GM19239 (cell line): ENCODE measurements at places on chromosomes 7 and 10.

DNA sequence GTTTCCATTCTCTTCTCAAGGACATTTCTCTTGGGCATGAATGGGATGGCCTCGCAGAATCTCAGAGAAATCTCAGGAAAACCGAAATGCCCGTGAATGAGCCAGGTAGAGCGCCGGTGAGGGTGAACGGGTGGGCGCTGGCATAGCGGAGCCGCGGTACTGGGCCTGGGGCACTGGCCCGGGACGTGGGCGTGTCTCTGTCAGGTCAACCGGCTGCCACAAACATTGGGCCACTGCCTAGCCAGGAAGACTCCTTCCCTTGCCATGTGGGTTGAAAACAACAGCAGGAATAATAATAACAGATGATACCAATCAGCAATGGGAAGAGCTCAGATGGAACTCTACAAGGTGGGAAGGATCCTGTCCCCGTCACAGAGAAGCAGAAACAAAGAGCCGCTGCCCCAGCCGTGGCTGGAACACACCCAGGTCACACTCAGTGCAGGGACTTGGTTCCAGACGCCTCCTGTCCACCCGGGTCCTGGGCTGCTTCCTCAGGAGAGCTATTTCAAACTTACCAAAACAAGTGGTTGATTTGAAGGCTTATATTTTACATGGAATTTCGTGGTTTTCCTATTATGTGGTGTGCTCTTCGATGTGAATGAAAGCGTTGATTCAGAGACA lies 51.1 kb upstream of the EBF3 start:
- no peak for DNase-seq

GRCh38 chr7:4527988-4528636 lies 154.0 kb upstream of the FOXK1 start:
- no peak for DNase-seq

DNA sequence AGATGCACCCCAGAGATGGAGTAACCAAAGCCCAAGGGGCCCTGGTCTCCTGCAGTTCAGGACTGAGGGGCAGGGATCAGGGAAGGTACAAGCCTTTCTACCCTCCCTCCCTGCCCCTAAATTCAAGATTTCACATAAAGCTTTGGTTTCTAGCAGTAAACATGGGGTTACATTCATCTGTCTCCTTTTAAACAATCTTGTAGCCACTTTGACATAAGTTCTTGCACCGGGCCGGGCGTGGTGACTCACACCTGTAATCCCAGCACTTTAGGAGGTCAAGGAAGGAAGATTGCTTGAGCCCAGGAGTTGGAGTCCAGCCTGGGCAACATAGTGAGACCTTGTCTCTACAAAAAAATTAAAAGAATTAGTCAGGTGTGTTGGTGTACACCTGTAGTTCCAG lies 4.0 kb upstream of the ACTR3C start:
- no peak for DNase-seq

GRCh38 chr7:37942934-37943610 lies 22.6 kb downstream of the EPDR1 start:
- DNase-seq: no peak

DNA sequence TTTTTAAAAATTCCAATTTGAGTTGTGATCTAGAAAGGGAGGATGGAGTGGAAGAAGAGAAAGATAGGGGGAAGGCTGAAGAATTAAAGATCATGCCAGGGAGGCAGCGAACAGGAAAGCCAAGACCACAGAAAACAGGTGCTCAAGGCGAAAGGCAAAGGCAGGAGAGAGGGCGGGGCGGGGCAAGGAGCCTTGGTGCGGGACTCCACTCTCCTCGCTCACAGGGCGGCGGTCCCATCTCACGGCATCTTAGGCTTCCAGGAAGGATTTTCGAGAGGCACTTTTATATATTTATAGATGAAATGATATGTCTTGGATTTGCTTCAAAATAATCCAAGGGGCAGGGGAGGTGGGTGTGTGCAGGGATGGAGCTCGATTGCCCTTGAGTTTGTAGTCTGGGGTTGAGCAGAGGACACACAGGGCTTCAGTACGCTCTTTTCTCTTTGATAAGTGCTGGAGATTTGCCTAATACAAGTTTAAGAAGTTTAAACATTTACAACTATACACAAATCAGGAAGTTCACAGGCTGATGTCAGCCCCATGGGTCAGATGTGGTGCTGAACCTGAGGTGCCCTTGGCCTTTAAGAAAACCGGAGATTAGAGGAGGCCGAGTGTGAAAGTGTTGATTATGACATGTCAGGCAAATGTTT lies 161.1 kb downstream of the PRKAG2 start:
- DNase-seq: no peak

- no peak for DNase-seq
These were observed 225.2 kb downstream of the MAD1L1 start for GRCh38 chr7:2007551-2007950.

DNA sequence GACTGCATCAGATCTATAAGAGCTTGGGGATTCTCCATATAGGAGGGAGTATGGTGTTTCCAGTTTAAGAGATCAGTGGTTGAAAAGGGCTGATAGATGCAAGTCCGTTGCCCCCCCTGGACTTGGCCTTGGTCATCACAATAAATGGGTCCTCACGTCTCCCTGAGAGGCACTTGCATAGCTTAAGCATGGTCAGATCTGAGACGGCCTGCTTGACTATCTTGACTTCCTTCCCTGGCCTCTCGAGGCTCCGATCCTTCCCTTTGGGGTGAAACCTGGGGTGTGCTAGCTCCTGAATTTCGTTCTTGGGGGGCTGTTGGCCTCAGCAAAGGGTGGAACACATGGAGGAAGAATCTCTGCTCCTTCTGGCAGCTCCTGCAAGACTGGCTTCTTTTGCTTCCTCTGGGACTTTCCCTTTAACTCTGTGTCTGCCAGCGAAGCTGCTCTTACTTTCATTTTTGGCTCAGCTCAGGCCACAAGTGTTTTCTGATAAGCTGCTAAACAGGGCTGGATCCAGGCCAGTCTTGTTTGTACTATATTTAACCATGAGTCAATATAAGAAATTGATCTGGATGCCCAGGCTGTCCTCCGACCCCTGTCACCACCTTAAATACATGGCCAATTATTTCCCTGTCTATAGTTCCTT lies 11.2 kb upstream of the ZNF485 start:
- DNase-seq: peak; percentile 41

DNA sequence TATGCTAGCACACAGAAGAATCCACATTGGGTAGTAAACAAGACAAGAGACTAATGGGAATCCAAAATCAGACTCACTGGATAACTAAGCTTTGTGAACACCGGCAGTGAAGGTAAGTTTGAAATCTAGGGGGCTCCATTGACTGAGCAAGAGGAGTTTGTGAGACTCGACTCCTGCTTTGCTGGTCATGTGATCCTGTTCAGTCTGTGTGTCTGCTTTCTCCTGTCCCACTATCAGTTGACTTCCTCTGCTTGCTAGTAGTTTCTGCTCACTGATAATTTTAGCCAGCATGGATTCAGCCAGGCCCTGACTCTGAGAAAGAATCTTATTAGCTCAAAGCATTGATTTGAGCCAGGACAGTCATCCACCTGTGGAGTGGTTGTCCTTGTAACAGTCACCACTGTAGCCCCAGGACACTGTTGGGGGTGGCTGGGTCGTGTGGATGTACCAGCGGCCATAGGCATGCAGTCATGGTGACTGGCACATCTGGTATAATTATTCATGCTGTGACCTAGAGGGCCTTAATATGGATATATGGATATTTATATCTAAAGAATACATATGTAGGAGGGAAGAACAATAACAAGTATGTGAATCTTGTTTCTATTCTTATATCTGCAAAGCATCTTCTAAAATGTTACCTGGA lies 44.4 kb downstream of the DNAH11 start:
- DNase-seq: no peak

- no peak for DNase-seq
These were observed 63.8 kb downstream of the PAPSS2 start for GRCh38 chr10:87723500-87723899.

DNA sequence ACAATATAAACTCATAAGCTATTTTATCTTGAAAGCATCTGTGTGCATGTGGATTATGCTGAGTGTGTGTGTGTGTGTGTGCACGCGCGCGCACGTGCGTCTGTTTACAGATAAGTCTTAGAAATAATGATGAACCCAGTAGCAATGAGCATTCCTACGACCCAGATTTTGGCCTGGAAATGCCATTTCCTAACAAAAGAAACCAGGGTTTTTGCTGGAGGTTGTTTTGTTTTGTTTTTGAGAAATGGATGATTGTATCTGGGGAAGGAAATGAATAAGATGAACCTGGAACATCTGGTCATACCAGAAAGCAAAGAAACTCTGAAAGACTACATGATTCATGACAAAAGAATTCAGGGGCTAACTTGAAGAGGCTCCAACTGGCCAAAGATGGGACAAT lies 22.1 kb upstream of the LMOD2 start:
- DNase-seq: no peak

DNA sequence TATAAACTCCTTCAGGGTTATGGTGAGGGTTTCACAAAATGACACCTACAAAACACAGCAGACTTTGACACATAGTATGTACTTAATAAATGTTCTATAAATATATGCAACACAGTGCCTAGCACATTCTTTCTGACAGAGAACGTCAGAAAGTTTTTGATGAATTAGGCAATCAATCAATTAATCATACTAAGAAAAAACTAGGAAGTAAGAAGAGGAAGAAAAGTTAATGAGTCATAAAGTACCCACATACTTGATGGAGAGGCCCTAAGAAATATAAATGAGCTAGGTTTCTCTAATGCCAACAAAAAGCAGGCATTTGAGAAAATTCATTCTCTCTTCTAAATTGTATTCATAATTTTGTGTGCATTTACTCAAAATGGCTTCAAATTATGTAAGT lies 192.7 kb upstream of the VWC2 start:
- no peak for DNase-seq

GRCh38 chr10:90592638-90593302 lies 265.1 kb downstream of the HTR7 start:
- DNase-seq: peak; percentile 14

GRCh38 chr7:139560678-139561077 lies 37.2 kb downstream of the CLEC2L start:
- no peak for DNase-seq

DNA sequence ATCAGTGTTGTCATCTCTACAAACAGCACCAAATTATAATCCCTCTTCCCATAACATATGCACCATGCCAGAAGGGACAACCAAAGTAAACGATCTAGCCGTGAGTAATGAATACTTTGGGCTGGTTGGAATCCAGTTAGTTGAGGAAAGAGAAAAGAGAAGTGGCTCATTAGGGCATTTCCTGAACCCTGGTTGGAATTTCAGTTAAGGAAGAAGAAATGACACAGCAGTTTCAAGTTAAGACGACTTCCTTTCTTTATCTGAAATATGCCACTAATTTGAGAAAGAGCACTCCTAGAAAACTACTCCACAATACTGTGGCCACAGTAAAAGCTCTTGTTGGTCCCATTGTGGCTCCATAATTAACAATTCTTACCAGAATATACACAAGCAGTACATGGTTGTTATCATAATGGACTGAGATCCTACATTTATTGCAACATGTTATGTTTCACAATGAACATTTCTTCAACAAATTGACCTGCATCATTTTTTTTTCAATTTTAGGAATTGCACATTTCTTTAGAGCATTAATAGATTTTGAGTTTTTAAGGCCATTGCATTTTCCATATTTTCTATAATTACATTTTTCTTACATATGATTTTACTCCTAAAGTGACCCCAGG lies at the start of gene TFEC:
TSS of gene TFEC (minus strand) at position 113 of the 626 bp plus-strand sequence. CDS start 46,322 bp downstream, outside the sequence.
- DNase-seq: no peak

DNA sequence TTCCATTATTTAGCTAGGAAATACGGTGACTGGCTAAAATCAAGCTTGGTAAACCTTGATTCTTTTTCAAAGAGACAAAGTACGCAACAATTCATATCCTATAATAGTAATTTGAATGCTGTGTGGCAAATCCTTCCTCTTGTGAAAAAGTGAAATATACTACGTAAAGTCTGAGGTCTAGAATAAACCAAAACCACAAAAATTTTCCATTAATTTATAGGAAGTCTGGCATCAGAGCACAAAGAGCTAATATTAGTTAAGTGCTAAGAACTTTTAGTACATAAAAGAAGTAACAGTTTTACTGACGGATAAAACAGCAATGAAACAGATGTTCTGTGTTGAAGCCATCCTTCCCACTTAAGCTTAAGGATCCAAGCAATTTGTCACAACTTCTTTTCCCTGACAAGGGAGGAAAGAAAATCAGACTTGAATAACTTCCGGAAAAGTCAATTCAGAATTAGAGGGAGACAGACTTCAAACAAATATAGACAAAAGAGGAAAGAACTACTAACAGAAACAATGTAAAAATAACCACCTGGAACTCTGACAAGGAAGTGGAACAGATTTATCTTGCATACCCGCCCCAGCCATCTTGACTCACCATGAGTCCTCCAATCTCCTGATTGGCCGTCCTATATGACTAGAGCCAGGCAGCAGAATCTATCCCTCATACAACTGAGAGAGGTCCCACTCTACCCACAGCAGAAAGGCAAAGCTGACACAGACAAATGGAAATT lies 34.6 kb downstream of the RHEB start:
- DNase-seq: no peak

DNA sequence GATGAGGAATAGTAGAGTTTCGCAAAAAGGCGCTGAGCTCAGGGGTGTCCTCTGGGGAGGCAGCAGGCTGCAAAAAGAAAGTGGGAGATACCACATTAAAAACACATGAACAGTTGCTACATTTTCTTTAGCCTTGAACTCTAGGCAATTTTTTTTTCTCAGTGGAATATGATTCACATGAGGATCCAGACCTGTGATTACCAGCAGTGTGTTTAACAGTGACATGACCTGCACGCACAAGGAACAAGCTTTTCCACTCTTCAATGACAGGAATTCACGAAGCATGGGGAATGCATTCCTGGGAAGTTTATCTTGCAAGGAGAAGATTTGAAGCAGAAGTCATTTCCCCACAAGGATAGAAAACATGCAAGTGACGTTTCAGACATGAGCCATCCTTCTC lies 161.6 kb downstream of the ITGA8 start:
- DNase-seq: no peak
